LHCN-M2 (cell line): ENCODE measurements at places on chromosomes 11 and 22.

DNA sequence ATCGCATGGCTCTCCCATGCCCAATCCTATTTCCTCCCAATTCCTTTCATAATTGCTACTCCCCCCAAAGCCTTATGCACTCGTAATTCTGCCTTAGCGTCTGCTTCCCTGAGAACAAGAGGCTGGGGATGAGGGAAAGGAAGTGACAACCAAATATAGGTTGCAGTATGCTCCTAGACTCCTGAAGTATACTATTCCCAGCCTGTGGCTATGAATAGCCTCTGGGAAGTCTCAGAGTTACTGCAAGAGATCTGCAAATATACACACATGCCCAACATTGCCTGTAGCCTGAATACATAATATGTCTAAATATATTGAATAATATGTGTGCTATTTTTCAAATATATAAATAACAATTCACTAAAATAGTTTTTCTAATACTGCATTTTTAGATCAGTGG is 96.1 kb upstream of the CD44 start:
- no peak for DNase-seq

- DNase-seq: peak; percentile 100
These were observed 34.3 kb upstream of the MICAL2 start for GRCh38 chr11:12075822-12076821.

DNA sequence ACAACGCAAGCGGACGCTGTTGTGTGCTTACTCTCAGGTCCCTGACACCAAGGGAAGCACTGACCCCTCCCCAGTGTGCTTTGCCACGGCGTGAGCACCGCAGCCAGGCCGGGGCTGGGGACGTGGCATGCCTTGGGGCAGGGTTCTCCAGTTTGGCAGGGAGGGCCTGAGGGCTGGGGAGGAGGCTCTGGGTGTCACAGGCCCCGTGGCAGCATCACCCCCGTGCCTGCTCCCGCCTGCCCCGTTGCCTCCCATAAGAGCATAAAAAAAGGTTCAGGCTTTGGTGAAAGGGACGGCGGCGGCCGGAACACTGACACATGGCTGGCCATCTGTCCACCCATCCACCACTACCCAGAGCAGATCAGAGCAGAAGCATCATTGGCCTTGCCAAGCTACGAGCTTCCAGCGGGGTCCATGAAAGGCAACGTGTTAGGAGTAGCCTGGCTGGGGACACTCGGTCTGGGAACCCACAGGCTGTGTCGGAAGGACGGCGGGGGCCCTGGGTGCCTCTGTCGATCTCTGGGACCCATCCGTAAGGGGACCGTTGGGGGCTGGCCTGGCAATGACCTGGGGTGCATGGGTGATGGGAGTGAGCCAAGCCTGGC is 183.0 kb downstream of the IGLL1 start:
- DNase-seq: no peak

- DNase-seq: no peak
These were observed 5.5 kb upstream of the SIGIRR start for GRCh38 chr11:420054-420910.

- DNase-seq: no peak
These were observed 35.3 kb upstream of the FCHSD2 start for GRCh38 chr11:73177380-73177777.

- DNase-seq: no peak
These were observed 319.5 kb upstream of the FAT3 start for GRCh38 chr11:91904792-91905785.
